HFF-Myc (cell line): ENCODE measurements at places on chromosomes 2 and 18.
A peak's percentile ranks its signal among the peaks of the same experiment; 100 is the strongest.

- peak; percentile 48 for DNase-seq
These were observed 44.4 kb upstream of the TWSG1 start for GRCh38 chr18:9290156-9290555.

DNA sequence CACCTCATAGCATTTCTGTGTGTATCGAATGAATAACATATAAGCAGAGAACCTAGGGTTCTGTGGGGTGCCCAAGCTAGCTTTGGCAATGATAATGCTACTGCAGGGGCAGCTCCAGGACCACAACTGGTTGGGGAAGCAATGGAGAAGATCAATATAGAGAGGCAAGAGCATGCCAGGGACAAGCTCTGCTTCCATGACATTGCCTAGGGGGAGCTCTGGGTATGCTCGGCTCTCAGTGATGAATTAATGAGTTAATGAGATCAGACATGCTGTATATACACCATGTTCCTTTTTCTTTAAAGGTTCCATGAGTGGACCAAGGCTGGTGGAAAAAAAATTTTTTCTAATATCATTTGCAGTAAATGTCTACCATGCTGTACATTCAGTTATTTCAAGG is 618.4 kb downstream of the BCL11A start:
- DNase-seq, result no peak

DNA sequence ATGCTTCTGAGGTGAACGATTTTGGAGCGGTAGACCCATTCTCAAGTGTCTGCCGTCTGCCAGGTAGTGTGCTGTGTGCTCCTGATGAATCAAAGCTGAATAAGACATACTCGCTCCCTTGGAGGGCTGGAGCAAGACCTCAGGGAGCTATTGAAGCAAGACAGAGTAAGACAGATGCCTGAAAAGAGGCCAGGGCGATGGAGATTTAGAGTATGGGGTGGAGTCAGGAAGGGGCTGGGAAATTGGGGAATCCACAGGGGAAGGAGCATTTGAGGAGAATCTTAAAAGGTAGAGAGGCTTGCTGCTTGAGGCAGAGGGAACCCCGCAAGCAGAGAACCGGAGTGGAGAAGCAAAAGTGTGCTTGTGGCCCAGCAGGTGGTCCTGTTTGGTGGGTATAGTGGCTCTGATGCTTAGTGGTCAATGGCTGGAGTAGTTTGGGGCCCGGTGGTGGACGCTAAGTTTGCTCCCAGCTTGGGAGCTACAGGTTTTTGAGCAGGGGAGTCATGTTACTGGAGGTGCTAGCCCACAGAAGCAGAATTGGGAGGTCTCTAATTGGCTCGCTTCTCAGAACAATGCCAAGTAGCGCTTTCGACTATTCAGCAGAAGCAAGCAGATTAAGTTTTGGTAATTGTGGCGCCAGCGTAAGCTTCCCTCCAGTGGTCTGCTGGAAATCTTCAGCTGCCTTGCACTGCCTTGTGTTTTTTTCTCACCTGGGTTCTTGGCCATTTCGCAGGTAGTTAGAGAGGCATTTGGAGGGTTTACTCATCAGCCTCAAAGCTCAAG is 2.0 kb downstream of the CNNM4 start:
- no peak for DNase-seq

- DNase-seq, result no peak
These were observed 1073.3 kb upstream of the CDH2 start for GRCh38 chr18:29250259-29250658.

GRCh38 chr18:48228301-48228715 is 180.9 kb downstream of the ZBTB7C start:
- no peak for DNase-seq

- no peak for DNase-seq
These were observed 148.8 kb downstream of the WDSUB1 start for GRCh38 chr2:159137511-159138241.

DNA sequence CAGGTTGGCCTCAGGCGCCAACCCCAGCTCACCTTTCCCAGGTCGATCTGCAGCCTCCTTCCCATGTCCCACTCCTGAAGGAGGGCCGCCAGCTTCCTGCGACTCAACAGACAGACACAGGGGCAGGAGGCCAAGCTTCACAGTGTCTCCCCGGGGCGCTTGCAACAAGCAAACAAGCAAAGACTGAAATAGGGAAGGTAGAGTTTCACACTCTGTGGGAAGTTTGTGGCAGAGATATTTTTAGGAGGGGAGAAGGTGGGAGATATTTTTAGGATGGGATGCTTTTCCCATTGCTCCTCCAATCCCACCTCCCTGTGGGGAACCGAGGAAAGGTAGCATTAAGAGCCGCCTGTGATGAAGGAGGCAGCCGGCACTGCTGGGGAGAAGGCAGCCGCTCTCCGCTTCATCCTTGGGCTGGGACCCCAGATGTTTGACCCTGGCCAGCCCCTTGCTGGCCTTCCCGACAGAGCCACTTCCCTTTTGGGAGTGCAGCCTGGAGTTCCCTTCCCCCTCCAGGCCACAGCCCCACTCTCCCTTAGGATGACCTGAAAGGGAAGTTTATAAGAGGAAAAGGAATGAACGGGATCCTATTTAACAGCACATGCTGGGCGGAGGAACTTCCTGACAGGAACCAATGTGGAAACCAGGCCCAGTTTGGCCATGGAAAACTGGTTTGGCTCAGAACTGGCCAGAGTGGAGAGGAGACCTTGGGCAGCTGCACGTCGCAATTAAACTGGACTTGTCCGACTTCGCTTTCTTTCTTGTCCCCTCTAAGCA is 142.2 kb upstream of the SMAD2 start:
- DNase-seq, result no peak
